ENCODE measurements at places on chromosomes 6 and 20.
A peak's percentile ranks its signal among the peaks of the same experiment; 100 is the strongest.

GRCh38 chr6:109706513-109706912, 15.4 kb downstream of the FIG4 start:
- no peak for DNase-seq

GRCh38 chr20:9360431-9360830, 154.0 kb upstream of the LAMP5 start:
- no peak for DNase-seq

GRCh38 chr6:41028561-41029412, 10.2 kb downstream of the UNC5CL start:
- no peak for DNase-seq

GRCh38 chr20:1333462-1334369, 4.8 kb upstream of the SDCBP2 start:
- no peak for DNase-seq

GRCh38 chr6:128710315-128710714, 172.6 kb upstream of the LAMA2 start:
- no peak for DNase-seq

- no peak for DNase-seq
These were observed 69.8 kb downstream of the DST start for GRCh38 chr6:56572788-56573471.

GRCh38 chr20:37676440-37676839, 17.4 kb upstream of the CTNNBL1 start:
- DNase-seq = no peak

- DNase-seq = no peak
These were observed 34.0 kb downstream of the NUDT3 start for GRCh38 chr6:34358389-34358905.

GRCh38 chr6:49915035-49915434, 48.7 kb upstream of the CRISP1 start:
- no peak for DNase-seq

GRCh38 chr6:22030730-22031619, 265.9 kb downstream of the PRL start:
- no peak for DNase-seq

GRCh38 chr6:34652263-34652662, 44.3 kb downstream of the ILRUN start:
- no peak for DNase-seq

- DNase-seq = no peak
These were observed 31.8 kb downstream of the MYB start for GRCh38 chr6:135212935-135213334.

DNA sequence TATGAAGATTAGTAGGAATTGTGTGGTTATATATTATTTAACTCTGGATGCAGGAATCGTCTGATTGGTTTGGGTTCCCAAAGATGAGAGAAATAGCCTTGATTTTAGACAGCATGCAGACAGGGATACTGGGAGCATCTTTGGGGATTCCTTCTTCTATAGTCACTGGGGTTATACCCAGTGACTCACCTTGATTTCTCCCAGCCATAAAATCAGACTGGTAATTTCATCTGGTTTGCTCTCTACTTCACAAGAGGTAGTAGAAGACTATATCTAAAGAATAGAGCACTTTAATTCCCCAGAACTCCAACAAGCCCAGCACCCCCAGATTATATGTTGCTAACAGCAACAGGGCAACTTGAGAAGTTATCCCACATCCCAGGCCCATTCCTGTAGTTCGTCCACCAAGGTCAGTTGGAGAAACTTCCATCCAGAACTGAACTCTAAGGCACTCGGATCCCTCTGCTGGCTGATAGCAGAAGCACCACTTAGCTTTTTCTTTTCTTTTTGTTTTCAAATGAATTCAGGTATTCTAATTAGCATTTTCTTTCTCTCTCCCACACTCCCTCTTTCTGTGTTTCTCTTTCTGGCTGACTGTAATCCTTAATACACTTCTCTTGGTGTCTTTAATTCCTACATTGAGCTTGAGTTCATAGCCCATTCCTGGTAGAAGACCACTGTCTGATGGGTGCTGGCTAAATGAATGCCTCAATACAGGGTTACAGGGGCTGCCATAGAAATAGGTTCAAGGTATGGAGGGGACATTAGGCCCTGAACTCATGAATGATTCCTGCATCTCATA, 20.4 kb upstream of the EFHC1 start:
- DNase-seq = no peak

- no peak for DNase-seq
These were observed 32.0 kb downstream of the CFAP61 start for GRCh38 chr20:20084296-20084752.

DNA sequence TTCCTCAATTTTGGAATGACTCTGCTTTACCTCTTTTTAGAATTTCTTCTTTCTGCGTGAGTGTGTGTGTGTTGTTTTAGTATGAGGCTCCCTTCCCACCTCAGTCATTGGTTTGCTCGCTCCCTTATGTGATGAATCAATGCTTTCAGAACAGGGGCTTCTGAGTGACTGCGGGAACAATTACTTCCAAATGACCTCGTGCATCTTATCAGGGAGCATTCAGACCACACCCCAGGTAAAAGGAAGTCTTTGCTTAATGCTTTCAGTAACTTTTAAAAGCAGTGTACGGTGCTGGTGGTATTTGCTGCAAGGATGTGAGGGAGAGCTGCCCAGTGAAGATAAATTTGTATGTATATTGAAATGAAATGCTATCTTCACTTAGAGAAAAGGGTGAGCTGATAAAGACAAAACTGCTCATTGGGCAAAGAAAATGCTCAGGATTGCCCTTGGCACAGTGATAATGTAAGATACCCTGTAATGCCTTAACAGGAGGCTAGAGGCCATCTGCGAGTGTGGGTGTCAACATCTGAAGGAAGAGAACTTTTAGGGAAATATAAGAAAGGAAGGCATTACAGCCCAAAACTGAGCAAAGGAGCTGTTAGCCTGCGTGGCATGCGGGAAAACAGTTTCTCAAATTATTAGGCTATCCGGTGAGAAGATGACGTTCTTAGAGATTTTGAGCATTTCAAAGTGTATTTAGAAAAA, at the start of gene MLIP:
MLIP (plus strand) TSS at position 103 of the 705 bp plus-strand sequence; CDS start at position 140, 37 bp downstream.
- no peak for DNase-seq

- no peak for DNase-seq
These were observed 185.1 kb upstream of the SULF2 start for GRCh38 chr20:47970282-47970903.

- DNase-seq = no peak
These were observed 53.3 kb upstream of the L3MBTL3 start for GRCh38 chr6:129965096-129965495.

DNA sequence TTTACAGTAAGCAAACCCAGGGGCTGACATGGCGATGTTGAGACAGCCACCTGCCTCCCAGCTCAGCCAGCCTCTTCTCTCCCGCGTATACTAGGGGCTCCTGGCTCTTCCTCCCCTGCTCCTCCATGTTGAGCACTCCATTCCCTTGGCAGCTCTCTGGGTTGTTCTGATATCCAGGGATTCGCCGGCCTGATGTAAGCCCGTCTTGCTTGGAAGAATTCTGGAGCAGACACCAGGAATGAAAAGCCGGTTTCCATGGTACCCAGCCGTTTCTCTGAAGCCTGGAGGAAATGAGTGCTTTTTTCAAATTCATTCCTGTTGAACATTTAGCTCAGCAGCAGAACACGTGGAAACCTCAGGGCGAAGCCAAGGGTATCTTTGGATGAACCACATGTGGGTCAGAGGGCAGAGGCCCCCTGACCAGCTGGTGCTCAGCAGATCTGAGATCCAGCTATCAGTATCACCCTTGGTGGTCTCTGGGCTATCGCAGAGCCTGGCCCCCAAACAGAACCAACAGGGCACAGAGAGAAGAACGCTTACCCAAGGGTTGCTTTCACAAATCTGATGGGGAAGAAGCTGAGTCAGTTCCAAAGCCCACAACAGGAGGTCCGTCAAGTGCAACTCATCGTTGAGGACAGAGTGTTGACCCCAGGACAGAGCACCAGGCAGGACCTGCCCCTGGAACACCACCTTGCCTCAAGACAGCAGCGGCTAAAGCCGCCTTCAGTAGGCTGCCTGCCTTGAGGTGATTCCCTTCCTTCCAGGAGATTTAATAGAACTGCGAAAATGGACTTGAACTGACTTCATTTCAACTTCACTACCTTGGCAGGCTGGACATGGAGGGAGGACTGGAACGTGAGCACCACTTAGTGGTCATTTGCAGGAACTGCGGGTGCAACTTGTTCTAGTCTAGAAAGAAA, 96.1 kb upstream of the RIN2 start:
- DNase-seq = peak; percentile 75

DNA sequence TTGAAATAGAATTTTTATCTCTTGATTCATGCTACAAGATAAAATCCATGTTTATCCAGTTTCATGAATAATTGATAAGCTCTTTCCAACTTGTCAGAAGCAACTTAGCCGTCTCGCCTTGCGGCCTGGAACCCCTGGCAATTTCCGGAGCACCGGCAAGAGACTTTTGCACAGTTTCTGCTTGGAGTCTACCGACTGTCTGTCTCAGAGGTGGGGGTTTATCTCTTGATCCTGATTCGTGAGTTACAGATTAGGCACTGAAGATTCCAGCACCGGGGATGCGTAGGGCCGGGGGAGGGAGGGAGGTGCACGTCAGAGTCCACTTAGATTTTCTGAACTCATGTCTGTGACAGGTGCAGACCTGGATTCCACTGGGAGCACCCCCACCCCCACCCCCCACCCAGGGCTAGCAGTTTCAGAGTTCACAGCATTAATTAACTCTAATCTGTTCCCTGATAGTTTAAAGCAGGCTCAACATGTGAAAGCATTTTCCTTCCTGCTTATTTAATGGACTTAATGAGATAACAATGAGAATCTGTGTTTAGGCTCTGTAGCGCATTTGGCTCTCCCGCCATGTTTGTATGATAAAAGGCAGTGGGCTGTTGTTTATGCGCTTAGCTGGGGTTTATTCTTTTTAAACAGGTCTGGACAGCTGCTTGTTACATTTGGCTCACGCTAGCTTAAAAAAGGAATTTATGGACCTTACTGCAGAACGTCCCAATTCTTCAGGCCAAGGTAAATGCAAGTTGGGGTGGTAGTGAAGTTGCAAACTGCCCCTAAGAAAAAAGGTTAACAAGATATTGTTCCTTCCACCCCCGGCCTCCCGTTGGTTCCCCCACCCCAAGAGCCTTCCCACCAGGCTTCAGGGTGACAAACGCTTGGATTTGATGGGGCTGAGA, 8.1 kb upstream of the APCDD1L start:
- no peak for DNase-seq

DNA sequence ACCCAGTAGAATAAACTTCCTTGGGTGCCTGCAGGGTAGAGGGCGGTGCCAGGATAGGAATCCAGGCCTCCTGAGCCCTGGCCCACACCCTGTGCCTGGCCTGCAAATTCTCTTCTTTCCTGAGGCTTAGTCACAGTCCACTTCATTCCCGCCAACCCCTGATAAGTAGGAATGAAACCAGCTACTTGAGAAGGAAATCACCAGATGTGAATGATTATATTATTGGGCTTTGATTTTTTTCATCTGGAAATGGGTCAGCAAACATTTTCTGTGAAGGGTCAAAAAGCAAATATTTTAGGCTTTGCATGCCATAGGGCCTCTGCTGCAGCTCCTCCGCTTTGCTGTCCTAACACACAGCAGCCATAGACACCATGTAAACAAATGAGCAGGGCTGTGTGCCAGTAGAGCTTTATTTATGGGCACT, 50.2 kb downstream of the STK35 start:
- no peak for DNase-seq

GRCh38 chr6:161198176-161198575, 75.7 kb downstream of the AGPAT4 start:
- DNase-seq = no peak

DNA sequence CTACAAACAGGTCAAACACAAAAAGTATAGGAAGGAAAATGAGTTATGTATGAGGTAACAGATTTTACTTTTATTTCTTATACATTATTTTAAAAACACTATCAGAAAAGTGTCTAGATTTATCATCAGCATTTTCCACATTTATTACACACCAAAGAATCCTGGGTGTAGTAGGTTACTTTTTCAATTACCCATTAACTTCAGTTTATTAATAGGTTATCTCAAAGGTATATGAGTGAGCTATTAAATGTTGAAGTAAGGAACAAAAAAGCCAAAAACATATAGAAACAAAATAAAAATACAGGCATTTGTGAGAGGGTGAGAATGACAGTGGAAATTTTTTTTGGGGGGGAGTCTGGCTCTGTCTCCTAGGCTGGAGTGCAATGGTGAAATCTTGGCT, 150.5 kb downstream of the SIM1 start:
- DNase-seq = no peak

GRCh38 chr6:122020588-122021264, 378.7 kb upstream of the HSF2 start:
- DNase-seq = no peak

DNA sequence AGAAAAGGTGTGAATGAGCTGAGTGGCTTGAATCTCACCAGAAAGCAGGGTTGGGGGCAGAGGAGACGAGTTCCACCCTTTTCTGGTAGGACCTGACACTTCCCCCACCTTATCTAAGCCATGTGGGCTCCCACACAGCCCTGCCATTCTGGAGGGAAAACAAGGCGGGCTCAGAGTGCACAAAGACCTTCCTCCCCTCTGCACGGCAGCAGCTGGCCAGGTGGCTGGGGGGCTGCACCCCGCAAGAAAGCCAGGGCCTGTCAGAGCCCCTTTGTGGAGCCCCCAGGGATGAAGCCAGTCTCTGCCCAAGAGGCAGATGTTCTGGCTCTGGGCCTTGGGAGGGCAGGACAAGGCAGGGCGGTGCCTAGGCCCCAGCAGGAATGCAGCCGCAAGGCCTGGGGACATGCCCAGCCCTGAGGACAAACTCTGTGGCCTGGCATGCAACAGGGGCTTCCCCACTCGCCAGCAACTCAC, 48.4 kb upstream of the DSN1 start:
- no peak for DNase-seq

DNA sequence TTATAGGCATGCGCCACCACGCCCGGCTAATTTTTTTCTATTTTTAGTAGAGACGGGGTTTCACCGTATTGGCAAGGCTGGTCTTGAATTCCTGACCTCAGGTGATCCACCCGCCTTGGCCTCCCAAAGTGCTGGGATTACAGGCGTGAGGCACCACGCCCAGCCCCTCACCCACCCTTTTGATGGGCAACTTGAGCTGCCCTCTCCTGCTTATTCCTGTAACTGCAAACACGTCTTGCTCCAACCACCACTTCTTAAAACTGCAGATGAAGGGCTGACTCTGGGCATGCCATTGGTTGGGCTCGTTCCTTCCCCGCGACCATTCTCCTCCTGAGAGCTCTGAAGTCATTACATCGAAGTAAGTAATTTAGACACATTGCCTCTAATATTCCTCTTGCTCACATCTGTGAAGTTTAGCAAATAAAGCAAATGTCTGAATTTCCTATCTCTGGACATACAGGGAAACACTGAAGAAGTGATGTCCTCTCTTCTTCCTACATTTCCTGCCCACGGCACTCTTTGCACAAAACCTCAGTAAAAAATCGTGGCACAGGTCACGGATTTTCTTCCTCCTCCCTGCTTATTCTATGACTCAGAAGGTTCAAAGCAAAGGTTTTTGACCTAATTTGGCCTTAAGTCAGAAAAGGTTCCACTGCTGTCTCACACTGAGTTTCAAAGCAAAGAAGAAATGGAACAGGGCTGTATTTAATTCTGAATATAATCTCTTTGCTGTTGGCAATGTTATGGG, 117.5 kb downstream of the GMPR start:
- DNase-seq = no peak

Measured in uterus (tissue), 4 donors.